GM23248 (cell line): ENCODE measurements at places on chromosomes 4 and X. TPM values are rescaled to one million over a fixed set of nuclear protein-coding genes. Genes with fewer than 3 reads are reported as not detected.

DNA sequence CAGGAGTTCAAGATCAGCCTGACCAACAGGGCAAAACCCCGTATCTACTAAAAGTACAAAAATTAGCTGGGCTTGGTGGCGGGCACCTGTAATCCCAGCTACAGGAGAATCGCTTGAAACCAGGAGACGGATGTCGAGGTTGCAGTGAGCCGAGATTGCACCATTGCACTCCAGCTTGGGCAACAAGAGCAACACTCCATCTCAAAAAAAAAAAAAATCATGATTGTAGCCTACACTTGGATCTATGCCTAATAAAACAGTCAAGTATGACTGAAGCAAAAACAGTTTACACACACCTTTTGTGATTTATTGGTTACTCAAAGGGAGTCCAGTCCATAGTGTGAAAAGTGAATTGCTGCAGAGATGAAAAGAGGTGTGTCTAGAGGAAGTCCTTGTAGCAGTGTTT lies 34.7 kb upstream of the TASL start:
- H3K36me3 ChIP-seq = no peaks in the 10 kb centered on the region
- peaks cover 19% of the 10 kb centered on the region; the same call in 1 of the 2 replicates for H3K4me1 ChIP-seq
- H3K27ac ChIP-seq = no peak overlapping the region
- H3K27me3 ChIP-seq = no peaks in the 10 kb centered on the region

- no peak overlapping the region for H3K27ac ChIP-seq
- H3K4me3 ChIP-seq = no peak overlapping the region
- no peak for DNase-seq
- no peaks in the 10 kb centered on the region for H3K27me3 ChIP-seq
- no peaks in the 10 kb centered on the region for H3K4me1 ChIP-seq
These were observed 136.3 kb downstream of the MGST2 start for GRCh38 chr4:139801895-139802294.

DNA sequence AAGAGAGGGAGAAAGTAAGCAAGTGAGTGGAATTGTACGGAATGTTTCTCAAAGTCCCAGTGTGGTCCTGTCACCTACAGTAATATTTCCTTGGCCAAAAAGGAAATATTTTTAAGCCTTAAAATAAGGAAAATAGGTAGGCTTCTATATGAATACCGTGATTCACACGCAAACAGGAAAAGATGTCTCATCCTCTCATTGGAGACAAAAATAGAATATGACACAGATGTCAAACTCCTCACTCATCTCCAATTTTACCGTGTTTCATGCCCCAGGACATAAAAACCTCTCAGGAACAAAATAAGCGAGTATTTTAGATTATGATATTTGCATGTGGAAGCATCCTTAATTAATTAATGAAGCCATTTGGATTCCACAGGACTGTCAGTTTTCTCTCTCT lies 1269.5 kb downstream of the RAPGEF2 start:
- no peaks in the 10 kb centered on the region for H3K4me1 ChIP-seq
- H3K27me3 ChIP-seq = no peaks in the 10 kb centered on the region
- H3K36me3 ChIP-seq = no peaks in the 10 kb centered on the region
- H3K4me3 ChIP-seq = no peak overlapping the region

- H3K27me3 ChIP-seq = no peaks in the 10 kb centered on the region
- no peak overlapping the region for H3K4me3 ChIP-seq
- DNase-seq = no peak
- no peak overlapping the region for H3K27ac ChIP-seq
- H3K36me3 ChIP-seq = no peaks in the 10 kb centered on the region
- H3K4me1 ChIP-seq = no peaks in the 10 kb centered on the region
These were observed 252.4 kb upstream of the SLIT2 start for GRCh38 chr4:19999276-19999675.

- peaks cover 8% of the 10 kb centered on the region; the same call in 1 of the 2 replicates for H3K36me3 ChIP-seq
- 0 out of 2 replicates have a peak, but pooled peaks cover 7% of the 10 kb centered on the region for H3K27me3 ChIP-seq
- peak within 1 kb of the TSS; percentile 19 for H3K27ac ChIP-seq
- DNase-seq = peak; percentile 83
- H3K4me3 ChIP-seq = peak within 1 kb of the TSS; percentile 71
These were observed at the start of gene ZNF518B for GRCh38 chr4:10457255-10457801. ZNF518B (minus strand) TSS chr4:10457426; CDS start chr4:10446328, 11,098 bp downstream.

GRCh38 chr4:13481569-13481968 lies 2.6 kb downstream of the RAB28 start:
- H3K27me3 ChIP-seq = no peaks in the 10 kb centered on the region
- H3K4me3 ChIP-seq = peak overlapping the region; percentile 10
- no peaks in the 10 kb centered on the region for H3K36me3 ChIP-seq
- peaks cover 32% of the 10 kb centered on the region for H3K4me1 ChIP-seq

- DNase-seq = no peak
- H3K27me3 ChIP-seq = no peaks in the 10 kb centered on the region
- no peaks in the 10 kb centered on the region for H3K36me3 ChIP-seq
- H3K27ac ChIP-seq = no peak overlapping the region
- no peak overlapping the region for H3K4me3 ChIP-seq
These were observed 22.1 kb upstream of the OR13H1 start for GRCh38 chrX:131521824-131522223.

DNA sequence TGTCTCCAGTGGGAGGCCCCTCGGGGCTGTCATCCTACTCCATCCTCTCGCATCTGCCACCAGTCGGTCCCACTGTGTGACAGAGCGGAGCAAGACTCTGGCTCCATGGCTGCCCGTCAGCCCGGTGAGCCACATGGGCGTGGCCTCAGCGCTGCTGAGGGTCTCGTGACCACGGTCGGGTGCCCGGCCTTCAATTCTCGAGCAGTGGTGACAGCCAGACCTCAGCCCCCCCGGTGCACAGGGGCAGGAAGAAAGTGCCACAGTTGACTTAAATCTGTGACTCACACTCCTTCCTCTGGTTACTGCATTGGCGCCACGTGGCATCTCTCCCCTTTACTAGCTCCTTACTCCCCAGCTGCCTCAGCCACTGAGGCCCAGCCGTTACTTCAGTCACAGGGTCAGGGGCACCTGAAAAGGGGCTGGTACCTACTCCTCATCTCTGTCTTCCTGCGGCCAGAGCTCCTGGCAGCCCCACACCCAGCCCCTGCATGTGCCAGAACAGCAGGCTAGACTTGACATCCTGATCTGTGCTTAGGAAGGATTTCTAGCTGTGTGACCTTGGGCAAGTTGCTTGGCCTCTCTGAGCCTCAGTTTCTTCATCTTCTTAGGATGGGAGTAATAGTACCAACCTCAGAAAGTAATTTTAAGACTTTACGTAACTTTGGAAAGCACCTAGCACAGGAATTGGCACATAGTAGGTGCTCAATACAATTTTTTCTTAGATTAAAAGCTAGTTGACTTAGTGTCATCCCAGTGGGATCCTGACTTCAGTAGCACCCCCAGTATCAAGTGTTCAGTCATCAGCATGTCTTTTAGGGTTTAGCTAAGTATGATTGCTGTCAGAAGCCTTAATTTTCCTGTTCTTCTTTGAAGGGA lies 66.1 kb downstream of the TNIP2 start:
- no peak overlapping the region for H3K27ac ChIP-seq
- DNase-seq = no peak
- peaks cover 38% of the 10 kb centered on the region; the same call in 1 of the 2 replicates for H3K36me3 ChIP-seq
- no peaks in the 10 kb centered on the region for H3K27me3 ChIP-seq
- no peaks in the 10 kb centered on the region; the same call in 1 of the 2 replicates for H3K4me1 ChIP-seq

DNA sequence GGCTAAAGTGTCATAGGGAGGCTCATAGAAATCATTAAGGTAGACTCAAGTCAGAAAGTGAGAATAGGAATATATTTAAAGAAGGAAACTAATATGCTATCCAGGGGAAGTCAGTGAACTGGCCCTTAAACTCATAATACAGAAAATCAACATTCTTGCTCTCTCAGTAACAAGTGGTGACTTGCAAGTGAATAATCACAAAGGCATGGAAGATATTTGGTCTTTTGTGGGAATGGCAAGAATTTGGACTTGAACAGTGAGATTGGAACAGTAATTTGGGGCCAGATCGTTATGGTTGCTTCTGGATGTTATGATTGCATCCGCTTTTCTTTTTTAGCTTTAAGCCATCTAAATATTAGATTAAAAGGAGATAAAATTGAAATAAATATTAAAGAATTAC lies 103.8 kb downstream of the TBC1D19 start:
- peak; percentile 85 for DNase-seq
- H3K4me1 ChIP-seq = peaks cover 52% of the 10 kb centered on the region
- H3K27me3 ChIP-seq = no peaks in the 10 kb centered on the region

DNA sequence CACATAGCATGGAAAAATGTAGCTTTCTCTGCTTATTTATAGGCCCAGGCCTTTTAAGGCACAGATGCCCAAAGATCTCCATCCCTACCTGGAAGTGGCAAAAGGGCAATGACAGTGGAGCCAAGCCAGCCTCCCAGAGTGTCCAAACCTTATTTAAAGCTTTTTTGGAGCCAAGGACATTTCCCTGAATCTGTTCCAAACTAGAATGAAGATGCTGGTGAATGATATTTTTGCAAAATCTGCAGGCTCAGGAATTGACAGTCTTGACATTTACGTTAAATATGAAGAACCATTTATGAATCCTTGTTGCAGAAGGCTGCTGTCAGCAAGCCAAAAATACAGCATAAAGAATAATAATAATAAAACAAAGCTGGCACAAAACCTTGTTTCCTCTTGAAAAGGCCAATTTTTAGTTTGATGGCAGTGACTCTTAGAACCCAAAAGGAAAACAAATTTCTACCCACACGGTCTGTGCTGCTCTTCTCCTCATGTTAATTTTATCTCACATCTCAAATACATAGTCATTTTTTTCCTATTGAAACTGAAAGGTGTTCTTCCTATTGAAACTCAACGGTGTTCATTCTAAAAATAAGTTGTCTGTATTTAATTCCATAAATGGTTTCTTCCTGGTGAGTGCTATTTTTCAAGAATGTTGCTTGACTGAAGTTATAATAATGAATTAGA lies 206.3 kb upstream of the TBL1X start:
- H3K27me3 ChIP-seq = no peaks in the 10 kb centered on the region
- DNase-seq = no peak
- H3K4me1 ChIP-seq = no peaks in the 10 kb centered on the region
- no peak overlapping the region for H3K4me3 ChIP-seq

- H3K27ac ChIP-seq = no peak overlapping the region
- DNase-seq = no peak
- no peaks in the 10 kb centered on the region for H3K27me3 ChIP-seq
- H3K36me3 ChIP-seq = no peaks in the 10 kb centered on the region
These were observed 38.7 kb downstream of the HTT-AS start for GRCh38 chr4:3035674-3036073.

- no peaks in the 10 kb centered on the region for H3K27me3 ChIP-seq
- H3K4me1 ChIP-seq = no peaks in the 10 kb centered on the region
- H3K36me3 ChIP-seq = no peaks in the 10 kb centered on the region
- H3K4me3 ChIP-seq = no peak overlapping the region
- no peak overlapping the region for H3K27ac ChIP-seq
These were observed 916.7 kb downstream of the TECRL start for GRCh38 chr4:63492515-63492914.

GRCh38 chrX:66009231-66009845 lies 30.5 kb downstream of the VSIG4 start:
- no peaks in the 10 kb centered on the region for H3K36me3 ChIP-seq
- H3K27ac ChIP-seq = no peak overlapping the region
- H3K4me3 ChIP-seq = no peak overlapping the region
- no peaks in the 10 kb centered on the region for H3K4me1 ChIP-seq
- DNase-seq = no peak

GRCh38 chr4:742742-743311 lies 37.2 kb downstream of the PCGF3 start:
- DNase-seq = peak; percentile 78
- H3K27me3 ChIP-seq = no peaks in the 10 kb centered on the region
- no peak overlapping the region for H3K4me3 ChIP-seq
- H3K27ac ChIP-seq = no peak overlapping the region
- no peaks in the 10 kb centered on the region for H3K4me1 ChIP-seq
- H3K36me3 ChIP-seq = peaks cover under 1% of the 10 kb centered on the region; the same call in 1 of the 2 replicates

GRCh38 chrX:110418316-110419235 lies 59.9 kb downstream of the RTL9 start:
- H3K27me3 ChIP-seq = no peaks in the 10 kb centered on the region
- H3K27ac ChIP-seq = peak overlapping the region; percentile 68
- no peaks in the 10 kb centered on the region for H3K36me3 ChIP-seq
- H3K4me1 ChIP-seq = peaks cover 35% of the 10 kb centered on the region
- H3K4me3 ChIP-seq = 0 out of 2 replicates have a peak overlapping the region, but pooled peaks have one; percentile 11
- peak; percentile 79 for DNase-seq

GAGE2A gene
- total RNA-seq = not detected in 2 replicates

EXOC1 gene
- total RNA-seq = 44.7 and 46.9 TPM in 2 replicates

USP17L15 gene
- total RNA-seq = not detected in 2 replicates

NPY5R gene
- total RNA-seq = not detected in 2 replicates

DCAF4L1 gene
- 0.13 TPM in 1 of 2 replicates, not detected in the other for total RNA-seq

SPINK2 gene
- total RNA-seq = not detected in 2 replicates
